ENCODE measurements at places on chromosomes 2 and 18.
A peak's percentile ranks its signal among the peaks of the same experiment; 100 is the strongest.

- DNase-seq = no peak
These were observed 4.1 kb downstream of the MBD2 start for GRCh38 chr18:54220406-54220805.

- DNase-seq = no peak
These were observed 237.9 kb downstream of the CCDC102B start for GRCh38 chr18:69035756-69036155.

DNA sequence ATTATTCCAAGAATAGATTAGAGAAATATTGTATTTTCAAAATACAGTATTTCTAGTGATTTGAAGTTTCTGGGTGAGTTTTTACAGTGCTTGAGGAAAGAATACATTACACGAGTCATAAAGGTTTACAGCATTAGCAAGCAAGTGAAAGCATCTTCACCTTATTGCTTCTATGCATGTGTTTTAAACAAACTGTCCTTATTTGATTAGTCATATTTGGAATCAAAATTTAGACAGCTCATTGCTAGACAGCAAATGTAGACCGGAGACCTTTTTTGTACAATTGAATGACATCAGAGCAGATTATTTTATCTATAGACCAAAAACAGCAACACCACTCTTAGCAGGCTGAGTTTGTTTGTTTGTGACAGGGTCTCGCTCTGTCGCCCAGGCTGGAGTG lies 69.2 kb downstream of the FAM161A start:
- DNase-seq = no peak

- peak; percentile 52 for DNase-seq
These were observed 746 bp upstream of the POLR1B start for GRCh38 chr2:112541315-112542122.

- DNase-seq = no peak
These were observed 32.7 kb upstream of the AFTPH start for GRCh38 chr2:64491426-64491825.

Data from stimulated activated CD4-positive, alpha-beta T cell treated with anti-CD3 and anti-CD28 coated beads, Interleukin-15, amount 100 ng/mL, for 1 hour (primary cell).